ENCODE measurements at places on chromosomes 1 and 21.

DNA sequence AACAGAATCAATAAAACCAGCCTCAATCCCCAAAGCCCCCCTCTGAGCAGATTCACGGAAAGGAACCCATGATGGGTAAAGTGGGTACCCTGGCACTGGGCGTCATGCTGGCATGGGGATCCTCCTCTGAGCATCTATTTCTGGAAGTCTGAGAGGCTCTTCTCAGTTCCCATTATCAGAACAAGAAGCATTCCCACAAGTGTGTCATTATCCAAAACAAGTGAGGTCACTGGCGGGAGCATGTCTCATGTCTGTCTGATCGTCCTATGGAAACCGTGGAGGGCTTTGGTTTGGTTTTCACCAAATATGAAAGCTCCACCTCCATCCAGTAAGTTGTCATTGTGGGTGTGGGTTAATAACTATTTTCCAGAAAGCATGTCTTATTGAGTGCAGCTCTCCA is 70.7 kb downstream of the PGM1 start:
- DNase-seq = no peak

- no peak for DNase-seq
Observed at GRCh38 chr1:218395916-218396315, 50.8 kb downstream of the TGFB2 start.

DNA sequence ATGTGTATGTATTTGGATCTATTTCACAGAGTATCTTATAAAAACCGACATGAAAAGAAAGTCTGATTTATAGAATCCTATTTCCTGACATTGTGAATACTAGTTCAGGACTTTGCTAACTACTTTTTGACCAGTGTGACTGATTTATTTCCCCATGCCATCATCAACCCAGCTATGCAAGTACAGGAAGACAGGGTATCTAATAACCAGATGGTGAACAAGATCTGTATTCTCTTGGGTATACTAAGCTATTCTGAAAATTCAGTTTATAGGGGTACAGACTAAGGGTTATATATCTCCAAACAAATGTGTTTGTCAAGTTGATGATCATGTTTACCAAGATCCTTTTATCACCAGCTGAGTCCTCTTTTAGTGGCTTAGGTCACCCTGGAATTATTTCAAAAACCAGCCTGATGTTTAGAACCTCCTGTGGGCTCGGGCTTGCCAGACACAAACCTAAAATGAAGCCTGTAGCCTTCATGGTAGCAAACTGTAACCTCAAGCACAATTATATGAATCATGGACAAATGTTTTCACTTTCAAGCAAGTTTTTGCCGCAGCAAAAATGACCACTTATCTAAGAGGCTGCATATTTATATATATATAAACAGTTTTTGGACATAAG is 185.1 kb downstream of the FGGY start:
- DNase-seq = no peak

DNA sequence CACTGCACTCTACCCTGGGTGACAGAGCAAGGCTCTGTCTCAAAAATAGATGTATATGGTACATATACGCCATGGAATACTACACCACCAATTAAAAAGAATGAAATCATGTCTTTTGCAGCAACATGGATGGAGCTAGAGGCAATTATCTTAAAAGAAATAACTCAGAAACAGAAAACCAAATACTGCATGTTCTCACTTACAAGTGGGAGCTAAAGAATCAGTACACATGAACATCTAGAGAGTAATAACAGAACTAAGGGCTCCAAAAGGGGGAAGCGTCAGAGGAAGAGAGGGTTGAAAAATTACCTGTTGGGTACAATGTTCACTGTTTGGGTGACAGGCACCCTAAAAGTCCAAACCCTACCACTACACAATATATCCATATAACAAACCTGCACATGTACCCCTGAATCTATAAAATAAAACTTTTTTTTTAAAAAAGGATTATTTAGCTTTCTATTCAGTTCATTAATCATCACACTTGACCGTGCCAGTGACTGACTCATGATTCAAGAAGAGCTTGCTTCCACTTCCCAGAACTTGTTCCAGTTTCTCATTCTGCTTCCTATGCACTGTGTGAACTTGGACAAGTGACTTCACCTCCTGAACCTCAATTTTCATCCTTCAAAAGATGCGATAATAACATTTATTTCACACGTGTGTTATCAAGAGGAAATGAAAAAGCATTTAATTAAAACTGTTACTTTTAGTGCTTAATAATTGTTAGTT is 109.6 kb downstream of the PLPP3 start:
- DNase-seq = no peak

DNA sequence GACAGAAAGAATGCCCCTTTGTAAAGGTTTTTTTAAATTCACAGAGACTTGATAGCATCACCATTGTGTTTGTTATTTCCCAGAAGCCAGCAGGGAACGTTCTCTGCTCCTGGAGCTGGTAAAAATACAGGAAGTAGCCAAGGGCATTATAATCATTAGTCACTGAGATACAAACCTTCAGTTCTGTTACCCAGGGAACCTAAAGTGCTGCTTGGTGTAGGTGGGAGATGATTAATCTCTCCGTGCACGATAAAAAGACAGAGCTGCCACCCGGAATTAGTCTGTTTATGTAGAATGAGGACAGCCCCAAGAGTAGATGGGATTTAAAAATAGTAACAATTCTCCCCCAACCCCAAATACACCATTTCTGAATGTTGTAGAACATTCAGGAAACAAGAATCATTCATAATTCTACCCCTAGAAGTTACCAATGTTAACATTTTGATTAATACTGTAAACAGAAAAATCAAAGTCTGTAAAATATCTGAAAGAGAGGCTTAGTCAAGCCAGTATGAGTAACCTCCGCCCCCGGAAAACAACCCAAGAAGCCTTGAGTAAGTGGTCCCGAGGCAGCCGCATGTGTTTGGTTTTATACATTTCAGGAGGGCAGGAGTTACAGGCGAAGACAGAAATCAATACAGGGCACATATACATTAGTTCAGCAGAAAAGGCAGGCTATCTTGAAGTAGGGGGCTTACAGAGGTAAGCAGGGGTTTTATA is 45.3 kb upstream of the CTBS start:
- DNase-seq = no peak

- DNase-seq = no peak
Observed at GRCh38 chr1:234777856-234778220, 167.9 kb upstream of the IRF2BP2 start.

DNA sequence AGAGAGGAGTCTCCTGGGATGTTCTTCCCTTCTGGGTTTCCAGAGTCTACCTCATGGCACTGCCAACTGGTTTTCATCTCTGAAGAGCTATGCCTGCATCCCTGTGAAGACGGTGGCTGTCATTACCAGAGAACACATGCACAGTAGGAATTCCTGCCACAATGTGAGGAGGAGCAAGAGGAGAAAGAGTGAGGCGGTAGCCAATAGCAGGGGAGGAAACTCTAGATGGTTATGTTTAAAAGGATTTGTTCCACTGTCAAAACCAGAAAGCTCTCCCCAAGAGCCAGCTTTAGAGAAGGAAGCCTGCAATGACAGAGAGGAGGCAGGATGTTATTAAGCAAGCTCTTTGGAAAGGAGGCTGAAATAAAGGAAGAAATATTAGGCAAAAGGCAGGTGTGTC is 12.3 kb downstream of the LMX1A start:
- no peak for DNase-seq

GRCh38 chr1:157287462-157287861 is 149.3 kb upstream of the ETV3 start:
- DNase-seq = no peak

- DNase-seq = no peak
Observed at GRCh38 chr1:201488830-201489589, 17.9 kb downstream of the CSRP1 start.

GRCh38 chr21:26846036-26846931 is 1.1 kb upstream of the ADAMTS1 start:
- no peak for DNase-seq

DNA sequence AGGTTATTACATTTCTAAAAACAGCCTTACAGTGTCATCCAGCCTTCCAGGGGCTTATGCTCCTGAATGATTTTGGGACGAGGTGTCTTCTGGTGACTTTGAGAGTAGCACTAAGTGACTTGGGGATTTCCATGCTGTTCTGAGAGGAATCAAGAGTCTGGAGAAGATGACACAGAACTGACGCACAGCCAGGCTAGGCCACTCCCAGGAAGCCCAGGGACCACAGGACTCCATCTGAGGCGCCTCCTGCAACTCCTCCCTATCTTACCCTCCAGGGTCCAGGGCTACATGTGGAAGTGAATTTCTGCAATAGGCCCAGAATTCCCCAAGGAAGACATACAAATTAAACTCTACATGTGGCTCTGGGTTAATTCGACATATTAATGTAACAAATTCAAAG is 92.5 kb downstream of the SLC25A24 start:
- DNase-seq = no peak

GRCh38 chr1:84939151-84939550 is 46.1 kb upstream of the LPAR3 start:
- no peak for DNase-seq

- DNase-seq = no peak
Observed at GRCh38 chr1:183724350-183725042, 71.4 kb upstream of the APOBEC4 start.

- no peak for DNase-seq
Observed at GRCh38 chr1:192147221-192147620, 11.0 kb upstream of the RGS18 start.

- DNase-seq = no peak
Observed at GRCh38 chr1:183970516-183971300, 66.8 kb downstream of the COLGALT2 start.

GRCh38 chr1:64471218-64472039 is 1.5 kb downstream of the CACHD1 start:
- DNase-seq = no peak

- no peak for DNase-seq
Observed at GRCh38 chr1:61474963-61475362, 250.0 kb downstream of the TM2D1 start.

DNA sequence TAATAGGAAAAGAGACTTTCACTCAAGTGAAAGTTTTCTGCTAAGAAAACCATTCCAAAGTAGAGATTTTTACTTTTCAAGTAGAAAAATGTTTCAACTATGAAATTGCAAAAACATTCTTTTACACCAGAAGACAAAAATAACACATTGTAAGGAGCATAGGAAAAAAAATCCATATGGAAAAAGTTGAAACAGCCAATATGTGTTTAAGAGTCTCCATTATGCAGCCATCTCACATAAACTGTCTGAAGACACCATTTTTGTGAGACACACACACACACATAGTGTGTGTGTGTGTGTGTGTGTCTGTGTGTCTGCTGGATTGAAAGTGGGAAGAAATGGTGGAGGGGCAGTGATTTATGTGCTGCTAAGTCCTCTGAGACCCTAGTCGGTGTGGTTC is 162.1 kb downstream of the HHAT start:
- no peak for DNase-seq

DNA sequence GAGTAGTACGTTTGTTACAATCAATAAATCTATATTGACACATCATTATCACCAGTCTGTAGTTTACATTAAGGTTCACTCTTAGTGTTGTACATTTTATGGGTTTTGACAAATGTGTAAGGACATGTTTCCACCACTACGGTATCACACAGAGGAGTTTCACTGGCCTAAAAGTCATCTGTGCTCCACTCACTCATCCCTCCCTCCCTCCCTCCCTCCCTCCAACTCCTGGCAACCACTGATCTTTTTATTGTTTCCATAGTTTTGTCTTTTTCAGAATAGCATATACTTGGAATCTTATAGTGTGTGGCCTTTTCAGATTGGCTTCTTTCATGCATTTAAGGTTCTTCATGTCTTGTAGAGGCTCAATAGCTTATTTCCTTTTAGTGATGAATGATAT is 44.1 kb upstream of the RHOU start:
- no peak for DNase-seq

- DNase-seq = no peak
Observed at GRCh38 chr1:239896980-239897379, 194.7 kb upstream of the FMN2 start.

- no peak for DNase-seq
Observed at GRCh38 chr1:77051425-77051824, 167.8 kb downstream of the PIGK start.

GRCh38 chr1:151994956-151995355 is 1.3 kb upstream of the S100A10 start:
- DNase-seq = no peak

DNA sequence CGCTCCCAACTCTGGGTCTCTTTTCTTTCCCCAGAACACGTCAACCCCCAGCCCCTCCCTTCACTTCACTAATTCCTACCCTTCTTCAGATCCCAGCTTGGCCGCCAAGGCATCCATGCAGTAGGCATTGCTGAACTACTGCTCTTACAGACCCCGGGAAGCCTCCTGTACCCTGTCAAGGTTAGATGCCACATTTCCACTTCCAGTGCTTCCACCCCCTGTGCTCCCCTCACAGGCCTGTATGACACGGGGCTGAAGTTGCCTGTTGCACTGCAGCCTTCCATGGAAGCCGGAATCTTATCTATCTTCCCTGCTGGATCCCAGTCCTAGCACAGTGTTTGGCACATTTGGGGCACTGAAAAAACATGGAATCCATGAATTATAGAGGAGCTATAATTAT is 99.0 kb upstream of the SOD1 start:
- no peak for DNase-seq

- DNase-seq = no peak
Observed at GRCh38 chr1:103107741-103108375, 464 bp downstream of the COL11A1 start.

DNA sequence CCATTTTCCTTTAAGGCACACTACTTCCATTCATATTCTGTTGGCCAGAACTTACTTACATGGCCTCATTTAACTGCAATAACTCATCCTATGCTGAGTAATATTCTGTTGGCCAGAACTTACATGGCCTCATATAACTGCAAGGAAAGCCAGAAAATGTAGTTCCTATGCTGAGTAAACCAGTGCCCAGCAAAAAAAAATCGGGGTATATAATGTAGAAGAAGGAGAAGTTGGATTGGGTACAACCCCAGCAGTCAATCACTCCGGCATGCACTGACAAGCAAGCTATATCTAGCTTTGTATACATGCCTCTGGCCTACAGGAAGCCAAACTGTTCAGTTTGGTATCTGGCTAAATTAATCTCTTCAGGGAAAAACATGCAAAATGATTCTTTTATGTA is 39.4 kb upstream of the PPIH start:
- no peak for DNase-seq

GRCh38 chr1:206829875-206830274 is 35.5 kb upstream of the IL20 start:
- no peak for DNase-seq

GRCh38 chr1:236451796-236452373 is 57.8 kb downstream of the EDARADD start:
- DNase-seq = peak; percentile 24

GRCh38 chr1:117026361-117026760 is 24.8 kb downstream of the CD101 start:
- DNase-seq = no peak

GRCh38 chr1:231803353-231803752 is 176.8 kb downstream of the DISC1 start:
- DNase-seq = no peak

All from activated T-helper 2 cell treated with anti-CD3 and anti-CD28 coated beads, Interferon-gamma antibody, Interleukin-2, Interleukin-4, amounts not matched to agents 10 μg/mL and 5 μg/mL and 100 μg/mL, durations not matched to agents 14 hours and 24 hours and 36 hours (primary cell).